ENCODE measurements at places on chromosomes 1 and 21.

GRCh38 chr1:245997471-245998258 lies 509.4 kb downstream of the SMYD3 start:
- no peak for DNase-seq

DNA sequence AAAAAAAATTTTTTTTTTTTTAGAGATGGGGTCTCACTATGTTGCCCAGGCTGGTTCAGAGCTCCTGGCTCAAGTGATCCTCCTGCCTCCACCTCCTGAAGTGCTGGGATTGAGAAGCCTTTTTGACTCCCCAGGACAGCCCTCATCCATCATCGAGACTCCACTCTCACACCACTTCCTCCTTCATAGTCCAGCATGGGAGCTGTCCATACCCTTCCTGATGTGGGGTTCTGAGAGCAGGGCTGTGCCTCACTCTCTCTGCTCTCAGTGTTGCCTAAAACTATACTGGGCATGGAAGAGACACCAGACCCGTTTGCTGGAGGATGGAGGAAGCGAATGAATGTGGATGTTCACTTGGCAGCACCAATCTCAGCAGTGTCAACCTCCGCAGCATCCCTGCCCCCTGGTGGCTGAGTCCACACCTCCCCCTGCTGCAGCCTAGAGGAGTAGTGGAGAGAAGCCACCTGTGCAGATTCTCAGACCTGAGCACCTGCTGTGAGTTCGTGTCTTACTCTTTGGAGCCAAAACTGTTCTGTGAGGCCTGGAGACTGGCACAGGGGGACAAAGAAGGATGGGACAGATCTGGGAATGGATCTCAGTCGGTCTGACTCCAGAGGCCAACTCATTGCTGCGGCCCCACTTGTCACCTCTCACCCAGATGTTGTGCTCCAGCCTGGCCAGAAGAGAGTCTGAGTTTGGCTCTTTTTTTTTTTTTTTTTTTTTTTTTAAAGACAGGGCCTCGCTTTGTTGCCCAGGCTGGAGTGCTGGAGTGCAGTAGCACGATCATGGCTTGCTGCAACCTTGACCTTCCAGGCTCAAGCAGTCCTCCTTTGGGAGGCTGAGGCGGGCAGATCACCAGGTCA lies 17.7 kb downstream of the TINAGL1 start:
- DNase-seq: no peak

DNA sequence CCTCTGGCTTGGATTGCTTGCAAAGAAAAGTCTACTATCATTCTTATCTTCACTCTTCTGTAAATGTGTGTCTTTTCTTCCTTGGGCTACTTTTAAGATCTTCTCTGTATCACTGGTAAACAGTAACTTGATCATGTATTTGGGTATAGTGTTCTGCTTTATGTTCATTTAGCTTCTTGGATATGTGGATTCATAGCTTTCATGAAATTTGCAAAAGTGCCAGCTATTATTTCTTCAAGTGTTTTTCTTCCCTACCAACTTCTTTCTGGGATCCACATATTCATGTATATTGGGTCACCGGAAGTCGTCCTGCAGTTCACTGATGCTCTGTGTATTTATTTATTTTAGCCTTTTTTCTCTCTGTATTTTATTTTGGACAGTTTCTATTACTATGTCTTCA lies 11.3 kb downstream of the SYNJ1 start:
- DNase-seq: no peak

GRCh38 chr1:110540891-110541685 lies 22.1 kb upstream of the KCNA10 start:
- peak; percentile 24 for DNase-seq

- DNase-seq: no peak
Measured at GRCh38 chr1:106727171-106727570, 329.3 kb upstream of the PRMT6 start.

DNA sequence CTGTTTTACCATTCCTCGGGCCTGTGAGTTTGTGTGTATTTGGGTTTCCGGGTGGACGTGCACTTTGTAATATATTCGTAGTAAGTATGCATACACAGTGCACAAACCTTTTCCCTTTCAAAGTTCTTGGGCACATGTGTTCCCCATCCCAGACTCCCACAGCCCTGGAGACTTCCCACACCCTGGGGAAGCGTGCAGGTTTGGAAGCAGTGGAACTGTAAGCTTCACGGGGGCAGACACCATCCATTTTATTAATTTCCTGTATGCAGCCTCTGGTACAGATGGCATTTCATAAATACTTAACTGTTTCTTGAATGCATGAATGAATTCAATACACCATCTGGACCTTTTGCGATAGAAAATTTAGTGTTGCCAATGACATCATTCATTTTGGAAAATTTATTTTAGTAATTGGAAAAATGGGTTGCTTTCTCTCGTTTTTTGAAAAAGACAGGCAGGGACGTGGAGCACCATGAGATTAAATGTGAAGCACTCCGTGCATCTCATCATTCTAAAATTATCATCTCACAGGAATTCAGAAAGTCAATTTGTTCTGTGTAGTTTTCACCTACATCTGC lies 10.8 kb downstream of the ETS2 start:
- no peak for DNase-seq

DNA sequence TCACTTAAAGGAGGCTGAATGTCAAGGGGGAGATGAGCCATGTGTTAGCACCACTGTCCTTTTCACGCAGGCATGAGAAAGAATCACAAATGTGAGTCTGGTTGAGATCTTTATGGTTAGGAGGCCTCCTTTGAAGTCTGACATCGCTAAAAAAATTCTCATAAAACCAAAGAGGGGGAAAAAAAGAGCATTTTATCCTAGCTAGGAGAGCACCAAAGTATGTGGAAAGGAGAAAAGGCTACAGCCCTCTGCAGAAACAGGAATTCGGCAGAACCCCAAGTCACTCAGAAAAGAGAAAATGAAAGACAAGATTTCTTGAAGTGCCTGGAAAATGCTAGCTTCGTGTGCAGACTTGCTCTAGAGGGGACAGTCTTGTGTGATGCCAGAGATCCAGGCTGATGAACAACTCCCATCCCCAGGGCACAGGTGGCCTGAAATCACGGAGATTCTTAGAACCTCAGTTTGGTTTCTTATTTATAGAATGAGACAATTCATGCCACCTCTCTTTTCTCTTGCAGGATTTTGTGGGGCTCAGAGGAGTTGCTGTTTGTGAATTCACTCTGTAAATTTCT lies 61.5 kb downstream of the RUNX1 start:
- no peak for DNase-seq

DNA sequence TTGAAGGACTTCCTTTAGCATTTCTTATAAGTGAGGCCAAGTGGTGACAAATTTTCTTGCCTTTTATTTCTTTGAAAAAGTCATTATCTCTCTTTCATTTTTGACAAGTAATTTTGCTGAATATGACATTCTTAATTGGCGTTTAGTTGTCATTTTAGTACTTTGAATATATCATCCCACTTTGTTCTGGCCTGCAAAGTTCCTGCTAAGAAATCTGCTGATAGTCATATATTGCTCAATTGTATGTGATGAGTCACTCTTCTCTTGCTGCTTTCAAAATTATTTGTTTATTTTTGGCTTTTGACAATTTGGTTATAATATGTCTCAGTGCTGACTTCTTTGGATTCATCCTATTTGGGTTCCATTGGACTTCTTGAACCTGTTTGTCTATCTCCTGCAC lies 312.6 kb downstream of the DUSP10 start:
- DNase-seq: no peak

- no peak for DNase-seq
Measured at GRCh38 chr1:112887599-112888283, 68.3 kb downstream of the SLC16A1 start.

- DNase-seq: no peak
Measured at GRCh38 chr1:90850898-90851710, 134.0 kb upstream of the BARHL2 start.

DNA sequence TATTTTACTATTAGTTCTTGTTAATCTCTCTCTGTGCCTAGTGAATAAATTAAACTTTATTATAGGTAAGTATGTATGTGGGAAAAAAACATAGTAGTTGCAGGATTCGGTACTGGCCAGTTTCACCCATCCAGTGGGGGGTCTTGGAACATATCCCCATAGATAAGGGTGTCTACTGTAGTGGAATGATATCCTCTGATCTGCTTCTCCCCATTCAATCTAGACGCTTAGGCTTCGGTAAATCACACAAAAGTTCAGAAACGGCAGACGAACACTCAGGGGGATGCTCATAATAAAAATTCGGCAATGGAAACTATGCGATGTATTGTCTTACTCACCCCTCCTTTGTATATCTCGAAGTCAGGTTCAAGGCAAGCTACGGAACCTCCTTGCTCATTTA lies 232.9 kb upstream of the COA6 start:
- no peak for DNase-seq

GRCh38 chr1:12604114-12604874 lies 13.7 kb downstream of the DHRS3 start:
- DNase-seq: no peak

DNA sequence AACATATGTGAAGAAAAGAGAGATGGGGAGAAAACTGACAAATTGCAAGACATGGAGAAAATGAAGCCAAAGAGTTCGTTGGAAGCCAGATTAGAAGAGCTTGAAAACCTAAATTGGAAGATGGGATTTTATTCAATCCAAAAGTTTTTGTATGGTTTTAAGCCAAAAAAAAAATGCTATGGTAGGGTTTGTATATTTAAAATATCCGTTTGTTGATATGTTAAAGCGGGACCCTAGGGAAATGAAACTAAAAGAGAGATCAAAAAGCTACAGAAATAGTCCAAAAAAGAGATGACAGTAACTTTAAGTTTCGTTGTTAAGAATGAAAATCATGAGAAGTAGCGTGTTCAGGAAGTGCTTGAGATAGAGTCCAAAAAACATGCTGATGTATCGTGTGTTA lies 617.7 kb upstream of the ADGRL2 start:
- no peak for DNase-seq

- DNase-seq: no peak
Measured at GRCh38 chr1:172452536-172453152, 8.8 kb upstream of the PIGC start.

GRCh38 chr1:202836623-202837403 lies 26.1 kb downstream of the PCAT6 start:
- no peak for DNase-seq

- no peak for DNase-seq
Measured at GRCh38 chr1:163069655-163070277, 605 bp downstream of the RGS4 start.

DNA sequence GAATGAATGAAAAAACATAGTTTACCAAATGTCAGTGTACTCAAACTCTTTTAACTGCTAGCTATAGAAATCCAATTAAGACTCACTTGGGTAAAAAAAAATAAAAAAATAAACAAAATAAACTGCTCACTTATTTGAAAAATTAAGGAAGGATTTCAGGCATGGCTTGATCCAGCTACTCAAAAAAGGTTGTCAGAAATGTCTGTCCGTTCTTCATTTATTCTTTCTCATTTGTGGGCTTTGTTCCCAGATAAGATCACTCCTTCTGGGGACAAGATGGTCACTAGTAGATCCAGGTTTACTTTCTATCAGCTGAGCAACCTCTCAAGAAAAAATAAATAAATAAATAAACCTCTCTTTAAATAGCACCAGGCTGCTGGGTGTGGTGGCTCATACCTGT lies 26.1 kb upstream of the PAXBP1 start:
- DNase-seq: no peak

GRCh38 chr1:235946571-235946981 lies 79.9 kb upstream of the LYST start:
- DNase-seq: no peak

DNA sequence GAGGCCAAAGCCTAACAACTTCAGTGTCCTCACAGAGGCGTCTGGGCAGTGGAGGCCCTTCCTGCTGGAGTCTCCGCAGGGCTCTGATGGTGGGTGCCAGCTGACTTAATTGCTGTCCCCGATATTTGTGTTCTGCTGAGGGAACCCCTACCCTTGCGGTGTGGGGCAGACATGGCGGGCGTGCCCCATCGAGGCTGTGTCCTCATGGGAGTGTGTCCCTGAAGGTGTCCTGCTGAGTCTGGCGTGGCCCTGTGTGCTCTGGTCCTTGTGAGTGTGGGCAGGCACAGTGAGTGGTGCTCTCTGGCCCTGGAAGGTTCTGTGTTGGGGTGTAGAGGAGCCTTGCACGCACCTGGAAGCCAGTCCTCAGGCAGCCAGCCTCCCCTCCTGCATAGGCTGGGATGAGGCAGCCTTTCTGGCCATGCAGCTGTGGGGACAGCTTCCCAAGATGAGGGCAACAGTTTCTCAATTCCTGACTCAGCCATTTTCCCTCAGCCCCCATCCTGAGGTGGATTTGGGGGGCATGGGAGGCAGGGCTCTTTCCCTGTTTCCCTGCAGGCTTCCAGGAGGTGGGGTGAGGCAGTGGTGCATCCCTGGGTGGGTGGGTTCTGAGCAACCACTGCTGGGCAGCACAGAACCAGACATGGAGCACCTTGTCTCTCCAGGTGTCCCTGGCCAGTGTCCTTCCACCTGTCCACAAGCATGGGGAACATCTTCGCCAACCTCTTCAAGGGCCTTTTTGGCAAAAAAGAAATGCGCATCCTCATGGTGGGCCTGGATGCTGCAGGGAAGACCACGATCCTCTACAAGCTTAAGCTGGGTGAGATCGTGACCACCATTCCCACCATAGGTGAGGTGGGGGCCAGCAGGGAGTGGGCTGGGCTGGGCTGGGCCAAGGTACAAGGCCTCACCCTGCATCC lies 6.5 kb downstream of the C1orf35 start:
- DNase-seq: no peak

DNA sequence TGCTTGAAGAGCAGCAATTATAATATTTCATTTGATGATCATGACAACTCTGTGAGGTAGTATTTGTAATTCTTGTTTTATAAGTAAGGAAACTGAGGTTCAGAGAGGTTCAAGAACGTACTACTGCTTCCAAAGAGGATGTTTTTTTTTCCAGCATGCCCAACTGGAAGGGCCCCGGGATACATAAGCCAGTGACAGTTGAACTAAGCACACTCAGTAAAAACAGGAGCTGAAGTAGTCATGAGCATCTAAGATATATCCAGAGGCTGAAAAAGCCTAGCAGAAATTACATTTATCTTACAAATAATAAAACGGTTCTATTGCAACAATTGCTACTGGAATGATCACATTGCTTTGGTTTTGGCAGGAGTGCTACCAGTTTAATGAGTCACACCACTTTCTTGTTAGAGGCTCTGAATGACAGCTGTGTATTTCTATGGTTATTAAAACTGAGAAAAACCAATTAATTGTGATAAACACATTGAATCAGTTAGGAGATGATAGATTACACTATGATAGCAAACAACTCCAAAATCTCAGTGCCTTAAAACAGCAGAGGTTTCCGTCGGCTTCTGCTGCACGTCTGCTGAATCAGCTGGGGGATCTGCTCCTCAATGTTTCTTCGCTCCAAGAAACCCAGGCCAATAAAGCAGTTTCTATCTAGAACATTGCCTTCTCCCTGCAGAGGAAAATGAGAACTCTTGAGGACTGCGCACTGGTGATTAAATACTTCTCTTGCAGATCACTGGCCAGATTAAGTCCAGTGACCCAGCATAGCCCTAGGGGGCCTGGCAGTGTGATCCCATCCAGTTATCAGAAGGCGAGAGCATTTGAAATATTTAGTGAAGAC lies 522.7 kb downstream of the PLPP3 start:
- no peak for DNase-seq

- no peak for DNase-seq
Measured at GRCh38 chr1:40451238-40451585, 936 bp downstream of the ZFP69B start.

- DNase-seq: no peak
Measured at GRCh38 chr1:198245379-198245778, 88.6 kb downstream of the NEK7 start.

All from cerebellar nuclear complex (tissue), 1 donor.